NCI-H1417 treated with DMSO at 0.1 percent for 48 hours (cell line): ENCODE measurements at places on chromosomes 16 and 17.

DNA sequence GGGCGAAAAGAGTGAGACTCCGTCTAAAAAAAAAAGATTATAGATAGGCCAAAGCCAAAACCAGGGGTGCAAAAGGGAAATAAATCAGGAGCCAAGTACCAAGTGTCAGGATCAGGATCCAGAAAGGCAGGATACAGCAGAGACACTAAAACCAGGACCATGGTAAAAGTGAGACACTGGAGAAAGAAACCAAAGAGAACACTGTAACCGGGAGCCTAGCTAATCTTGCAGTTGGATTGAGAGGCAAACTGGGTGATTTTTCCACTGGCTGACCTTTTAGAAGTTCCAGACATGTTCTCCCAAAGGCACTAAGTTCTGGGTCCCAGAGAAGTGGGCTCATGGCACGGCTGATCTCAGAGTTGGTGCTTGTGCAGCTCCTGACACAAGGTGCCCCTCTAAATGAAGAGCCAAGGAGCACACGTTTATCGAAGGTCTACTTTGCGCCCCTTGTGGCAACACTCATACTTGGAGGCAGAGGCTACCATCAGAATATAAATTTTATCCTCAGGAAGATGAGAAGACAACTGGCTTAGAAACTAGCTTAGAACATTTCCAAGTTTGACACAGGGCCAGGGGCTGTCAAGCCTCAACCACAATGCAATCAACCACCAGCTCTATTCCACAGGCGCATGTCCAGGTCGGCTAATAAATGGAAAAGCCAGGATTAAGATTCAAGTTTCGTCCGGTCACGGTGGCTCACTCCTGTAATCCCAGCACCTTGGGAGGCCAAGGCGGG is 27.5 kb upstream of the HELZ start:
- DNase-seq = no peak

GRCh38 chr17:57455063-57455914 is 199.0 kb downstream of the MSI2 start:
- DNase-seq = no peak

- DNase-seq = no peak
Measured at GRCh38 chr17:63999680-64000531, 1.8 kb downstream of the PRR29 start.

DNA sequence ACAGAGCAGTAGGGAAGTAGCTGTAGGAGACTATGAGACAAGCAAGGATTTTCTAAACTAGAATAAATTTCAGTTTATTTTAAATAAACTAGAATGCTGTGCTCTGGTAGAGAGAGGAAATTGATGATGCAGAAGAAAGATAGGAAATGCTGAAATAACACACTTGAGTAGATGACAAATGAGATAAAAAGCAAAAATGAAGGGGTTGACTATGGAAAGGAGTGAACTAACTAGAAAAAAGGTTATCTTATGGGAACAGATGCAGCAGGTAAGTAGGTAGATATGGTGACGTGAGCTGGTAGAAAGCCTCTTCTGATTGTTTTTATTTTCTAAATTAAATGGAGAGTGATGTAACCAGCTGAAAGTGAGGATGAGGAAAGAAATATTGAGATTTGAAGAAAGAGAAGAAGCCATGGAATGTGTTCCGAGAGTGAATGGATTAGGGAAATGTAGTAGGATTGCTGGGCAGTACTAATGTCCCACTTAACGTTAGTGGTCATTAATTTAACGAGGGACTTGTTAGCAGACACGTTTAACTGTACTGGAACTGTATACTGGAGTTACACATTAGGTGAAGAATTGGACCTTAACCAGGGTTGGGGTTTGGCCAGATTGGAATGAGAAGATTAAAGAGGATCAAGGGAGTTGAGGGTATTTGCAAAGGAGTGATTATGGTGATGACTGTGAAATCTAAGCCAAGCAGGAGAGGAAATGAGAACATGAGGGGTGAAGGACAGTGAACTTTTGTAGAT is 196.5 kb downstream of the TANC2 start:
- DNase-seq = no peak

DNA sequence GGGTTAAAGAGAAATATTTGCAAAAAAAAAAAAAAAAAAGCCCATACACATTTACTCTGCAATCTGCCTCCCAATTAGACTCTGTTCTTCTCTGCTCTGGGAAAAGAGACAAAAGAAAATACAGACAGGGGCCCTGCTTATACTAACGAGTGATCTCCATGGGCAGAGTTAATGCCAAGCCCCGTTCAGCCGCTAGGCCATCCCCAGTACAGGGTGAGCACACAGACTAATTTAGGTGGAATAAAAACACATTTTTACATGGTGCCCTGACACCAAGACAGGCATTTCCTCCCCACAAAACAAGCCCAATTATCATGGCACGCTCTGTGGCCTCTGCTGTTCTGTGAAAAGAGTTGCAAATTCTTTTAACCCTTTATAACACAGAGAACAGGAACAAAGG is 356.3 kb upstream of the C16orf82 start:
- no peak for DNase-seq

DNA sequence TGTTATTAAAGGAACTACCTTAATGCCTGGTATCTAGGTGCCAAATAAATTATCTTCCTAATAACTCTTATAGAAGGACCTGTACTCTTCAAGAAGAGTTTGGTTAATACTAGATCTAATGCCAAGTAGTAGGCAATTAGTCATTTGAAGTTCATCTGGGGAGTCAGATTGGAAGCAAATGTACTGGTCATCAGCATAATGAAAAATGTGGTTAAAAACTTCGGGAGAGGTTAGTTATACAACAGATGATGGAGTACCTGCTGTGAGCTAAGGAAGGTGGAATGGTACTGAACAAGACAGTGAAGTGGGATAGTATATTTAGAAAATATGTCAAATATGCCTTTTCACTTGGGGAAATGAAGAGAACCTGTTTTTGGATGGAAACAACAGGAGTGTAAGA is 49.2 kb downstream of the TNRC6A start:
- DNase-seq = no peak

GRCh38 chr17:35361027-35361426 is 12.4 kb downstream of the SLFN11 start:
- DNase-seq = no peak

DNA sequence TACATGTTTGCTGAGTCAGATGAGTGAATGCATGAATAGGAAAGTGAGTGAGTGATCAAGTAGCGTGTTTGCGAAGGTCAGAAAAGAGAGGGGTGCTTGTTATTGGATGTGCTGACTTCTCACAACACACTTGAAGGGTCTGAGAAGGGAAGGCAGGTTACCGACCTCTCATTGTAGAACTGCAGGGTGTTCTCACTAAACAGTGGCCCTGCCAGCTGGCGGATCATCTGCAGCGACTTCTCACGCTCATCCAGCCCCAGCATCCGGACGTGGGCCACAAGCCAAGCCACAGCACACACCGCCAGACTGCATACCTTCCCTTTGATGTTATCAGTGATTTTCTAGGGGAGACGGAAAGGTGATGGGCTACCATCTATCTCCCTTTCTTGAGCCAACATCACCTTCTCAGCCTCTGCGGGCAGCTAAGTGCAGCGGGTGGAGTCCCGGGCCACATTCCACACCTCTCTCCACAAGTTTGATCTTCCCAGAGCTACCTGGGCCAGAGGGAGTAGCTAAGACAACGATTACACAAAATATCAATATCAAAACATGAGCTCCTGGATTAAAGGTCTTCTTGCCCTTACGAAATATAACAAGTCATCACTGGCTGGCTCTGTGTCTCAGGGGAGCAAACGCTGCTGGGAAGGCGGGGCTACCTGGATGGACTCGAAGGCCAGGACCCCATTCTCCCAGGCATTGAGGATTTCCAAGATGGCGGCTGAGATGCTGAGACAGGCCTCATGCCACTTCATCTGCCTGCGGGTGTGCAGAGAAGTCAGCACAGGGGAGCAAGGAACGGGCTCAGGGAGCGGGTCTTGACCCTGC is 11.0 kb downstream of the CSF3 start:
- no peak for DNase-seq
